ENCODE measurements at places on chromosomes 3 and 15.

DNA sequence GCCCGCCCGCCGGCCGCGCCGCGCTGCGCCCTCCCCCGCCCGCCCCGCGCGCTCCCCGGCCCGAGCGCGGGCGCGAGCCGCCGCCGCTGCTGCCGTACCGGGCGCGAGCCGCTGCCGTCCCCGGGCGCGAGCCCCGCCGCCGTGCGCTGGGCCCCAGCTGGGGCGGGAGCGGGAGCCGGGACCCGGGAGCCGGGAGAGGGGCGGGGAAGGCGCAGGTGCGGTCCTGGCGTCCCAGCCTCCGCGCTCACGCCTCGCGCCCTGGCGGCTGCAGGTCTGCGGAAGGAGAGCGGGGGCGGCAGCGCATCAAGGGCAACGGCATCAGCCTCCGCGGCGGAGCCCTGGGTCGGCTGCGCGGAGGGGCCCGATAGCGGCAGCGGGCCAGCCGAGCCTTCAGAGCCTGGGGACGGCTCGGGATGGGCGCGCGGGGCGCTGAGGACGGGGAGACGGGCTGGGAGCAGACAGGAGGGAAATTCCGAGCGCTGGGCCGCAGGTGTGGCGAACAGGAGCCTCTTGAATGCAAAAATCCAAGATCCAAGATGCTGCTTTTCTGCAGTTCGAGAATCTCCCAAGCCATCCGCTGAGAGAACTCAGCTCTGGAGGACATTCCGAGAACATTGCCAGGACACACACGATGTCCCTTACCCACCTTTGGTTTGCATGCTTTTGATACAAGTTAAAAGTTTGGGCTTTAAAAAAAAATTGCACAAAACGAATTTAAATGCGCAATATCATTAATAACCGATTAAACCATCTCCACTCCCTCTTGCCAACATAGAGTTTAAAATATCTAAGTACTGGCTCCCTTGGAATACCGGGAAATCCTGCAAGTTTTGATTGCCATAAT, 251.1 kb downstream of the TJP1 start:
- DNase-seq: no peak

DNA sequence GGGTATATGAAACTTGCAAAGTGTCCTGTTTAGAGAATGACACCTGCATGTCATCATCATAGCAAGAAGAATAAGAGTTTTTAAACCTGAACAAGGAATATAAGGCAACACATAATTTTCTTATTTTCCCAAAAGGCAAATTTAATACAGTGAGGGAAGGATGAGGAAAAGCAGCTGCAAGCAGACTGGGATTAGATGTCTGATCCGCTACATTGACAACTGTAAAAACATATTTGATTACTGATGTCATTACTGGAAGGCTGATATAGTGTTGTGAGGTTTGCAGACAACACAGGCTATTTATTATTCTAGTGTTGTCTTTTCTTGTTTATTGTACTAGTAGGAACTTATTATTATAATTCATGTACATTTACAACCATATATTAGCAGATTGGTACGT, 528.7 kb downstream of the ZIC1 start:
- no peak for DNase-seq

GRCh38 chr3:131714585-131715220, 211.9 kb upstream of the MRPL3 start:
- DNase-seq: no peak

DNA sequence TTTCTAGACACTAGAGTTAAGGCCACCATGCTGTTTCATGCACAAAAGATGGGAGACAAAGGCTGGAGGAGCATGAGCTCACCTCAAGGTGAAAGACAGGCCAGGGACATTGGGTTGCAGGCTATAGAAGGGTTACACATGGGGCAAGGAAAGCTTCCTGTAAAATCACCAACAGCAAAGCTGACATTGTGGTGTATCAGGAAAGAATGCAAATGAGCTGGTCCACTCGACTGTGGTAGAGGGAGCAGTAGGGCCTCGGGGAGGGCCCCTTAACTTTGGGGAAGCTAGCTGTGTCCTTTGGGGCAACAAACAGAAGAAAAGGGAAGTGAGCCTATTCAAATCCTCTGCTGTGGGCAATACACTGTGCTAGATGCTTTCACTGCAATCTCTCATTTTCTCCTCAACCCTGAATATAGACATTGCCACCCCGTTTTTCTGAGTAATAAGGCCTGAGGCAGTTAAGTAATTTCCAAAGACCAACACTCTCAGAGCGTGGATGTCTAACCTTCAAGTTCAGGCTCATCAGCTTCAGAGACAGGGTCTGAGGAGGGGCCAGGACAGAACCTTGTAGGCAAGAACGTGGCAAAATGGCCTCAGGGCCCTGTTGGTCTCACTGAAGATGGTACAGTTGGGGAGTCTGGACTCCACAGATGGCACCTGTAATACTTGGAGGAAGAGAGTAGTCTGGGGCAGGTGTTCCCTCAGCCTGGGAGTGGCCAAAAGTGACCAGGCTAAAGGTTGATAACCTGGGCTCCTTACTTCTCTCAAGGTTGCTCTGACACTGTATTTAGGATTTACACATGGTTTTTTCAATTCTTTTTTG, 24.1 kb downstream of the CX3CR1 start:
- no peak for DNase-seq

- DNase-seq: no peak
These were observed 166.7 kb upstream of the SGO1 start for GRCh38 chr3:20352546-20353179.

DNA sequence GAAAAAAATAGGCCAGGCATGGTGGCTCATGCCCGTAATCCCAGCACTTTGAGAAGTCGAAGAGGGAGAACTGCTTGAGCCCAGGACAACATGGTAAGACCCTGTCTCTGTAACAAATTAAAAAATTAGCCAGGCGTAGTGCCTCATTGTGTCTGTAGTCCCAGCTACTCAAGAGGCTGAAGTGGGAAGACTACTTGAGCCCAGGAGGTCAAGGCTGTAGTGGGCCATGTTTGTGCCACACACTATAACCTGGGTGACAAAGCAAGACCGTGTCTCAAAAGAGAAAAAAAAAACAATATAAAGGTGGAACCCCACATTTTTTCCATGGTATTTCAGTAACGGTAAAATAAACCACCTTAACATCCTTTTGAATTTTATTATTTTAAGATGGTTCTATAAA, 69.9 kb downstream of the DENND4A start:
- no peak for DNase-seq

- no peak for DNase-seq
These were observed 33.2 kb upstream of the LEKR1 start for GRCh38 chr3:156792945-156793344.

DNA sequence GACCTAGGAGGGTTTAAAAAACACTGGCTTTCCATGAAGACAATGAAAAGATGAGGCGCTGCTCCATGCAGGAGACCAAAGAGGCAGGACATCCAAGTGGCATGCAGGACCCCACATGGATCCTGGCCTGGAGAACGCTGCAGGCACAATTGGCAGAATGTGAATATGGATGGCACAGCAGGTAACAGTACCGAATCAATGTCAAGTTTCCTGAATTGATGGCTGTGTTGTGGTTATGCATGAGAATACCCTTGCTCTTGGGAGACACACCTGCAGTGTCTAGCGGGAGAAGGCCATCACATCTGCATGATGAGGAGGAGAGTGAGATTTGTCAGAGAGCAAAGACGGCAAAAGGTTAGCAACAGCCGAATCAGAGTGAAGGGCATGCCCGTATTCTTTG, 74.3 kb upstream of the SEC13 start:
- DNase-seq: no peak

GRCh38 chr3:123334056-123334455, 114.8 kb downstream of the ADCY5 start:
- no peak for DNase-seq

GRCh38 chr3:155326901-155327300, 33.4 kb upstream of the STRIT1 start:
- no peak for DNase-seq

- no peak for DNase-seq
These were observed 1.2 kb downstream of the NKIRAS1 start for GRCh38 chr3:23915537-23916108.

GRCh38 chr3:21729331-21729730, 21.7 kb downstream of the ZNF385D start:
- no peak for DNase-seq
